Cerebellar nuclear complex (tissue), 1 donor: ENCODE measurements at places on chromosomes 5 and 9.

DNA sequence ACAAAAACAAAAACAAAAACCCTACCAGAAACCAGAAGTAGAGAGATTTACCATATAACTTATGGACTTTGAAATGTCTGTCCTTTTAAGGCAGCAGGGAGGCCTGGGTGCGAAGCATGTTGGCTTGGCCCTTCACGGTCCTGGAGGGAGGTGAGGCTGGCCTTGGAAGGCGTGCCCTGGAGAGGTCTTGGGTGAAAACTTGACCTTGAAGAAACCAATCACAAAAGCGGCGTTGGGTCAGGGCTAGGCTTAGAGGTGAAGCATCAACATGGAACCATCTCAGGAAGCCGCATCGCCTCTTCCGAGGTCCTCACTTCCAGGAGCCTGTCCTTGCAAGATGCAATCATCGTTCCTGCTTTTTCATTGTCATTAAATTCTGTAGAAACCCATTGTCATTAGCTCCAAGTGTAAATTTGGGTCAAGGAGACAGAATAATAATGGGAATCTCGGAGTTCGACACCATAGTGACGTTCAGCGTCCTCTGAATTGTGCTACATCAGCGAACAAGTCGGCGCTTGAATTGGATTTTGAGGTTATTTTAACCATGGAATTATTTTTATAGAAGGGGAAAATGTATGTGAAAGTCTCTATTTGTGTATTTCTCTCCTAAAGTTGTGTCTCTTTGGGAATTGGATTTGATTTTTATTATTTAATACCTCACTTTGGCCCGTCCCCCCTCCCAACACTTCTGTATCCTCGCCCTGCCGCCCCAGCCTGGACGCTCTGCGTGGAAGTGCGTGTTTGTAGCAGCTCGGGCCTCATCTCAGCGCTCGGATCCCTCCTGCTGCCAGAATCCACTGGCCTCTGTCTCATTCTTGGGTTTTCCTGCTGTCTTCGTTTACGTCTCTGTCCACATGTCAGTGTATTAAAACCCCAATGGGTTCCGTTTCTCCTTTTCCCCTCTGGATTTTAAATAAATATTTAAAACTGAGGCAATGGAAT lies 11.1 kb upstream of the ORM1 start:
- no peak for DNase-seq

- no peak for DNase-seq
These were observed 13.3 kb downstream of the PKD2L2 start for GRCh38 chr5:137902408-137903133.

GRCh38 chr5:91361055-91361701 lies 21.9 kb downstream of the ARRDC3 start:
- no peak for DNase-seq

GRCh38 chr9:2262386-2263071 lies 247.4 kb downstream of the SMARCA2 start:
- DNase-seq = no peak

DNA sequence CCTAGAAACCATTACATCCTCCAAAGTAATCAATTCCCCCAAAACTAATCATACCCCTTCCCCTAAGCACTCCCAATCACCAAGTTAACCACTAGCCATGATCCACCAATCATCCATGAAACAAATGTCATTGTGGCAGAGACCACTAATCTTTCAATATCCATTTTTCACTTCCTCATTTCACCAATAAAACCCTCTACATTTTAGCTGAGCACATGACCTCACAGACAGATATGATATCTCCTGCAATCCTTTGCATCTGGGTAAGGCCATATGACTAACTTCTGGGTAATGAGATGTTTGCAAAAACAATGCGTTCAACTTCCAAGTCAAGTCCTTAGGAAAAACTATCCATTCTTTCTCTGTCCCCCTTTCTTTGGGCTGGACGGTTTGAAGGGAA lies 20.7 kb downstream of the OR2S2 start:
- no peak for DNase-seq

DNA sequence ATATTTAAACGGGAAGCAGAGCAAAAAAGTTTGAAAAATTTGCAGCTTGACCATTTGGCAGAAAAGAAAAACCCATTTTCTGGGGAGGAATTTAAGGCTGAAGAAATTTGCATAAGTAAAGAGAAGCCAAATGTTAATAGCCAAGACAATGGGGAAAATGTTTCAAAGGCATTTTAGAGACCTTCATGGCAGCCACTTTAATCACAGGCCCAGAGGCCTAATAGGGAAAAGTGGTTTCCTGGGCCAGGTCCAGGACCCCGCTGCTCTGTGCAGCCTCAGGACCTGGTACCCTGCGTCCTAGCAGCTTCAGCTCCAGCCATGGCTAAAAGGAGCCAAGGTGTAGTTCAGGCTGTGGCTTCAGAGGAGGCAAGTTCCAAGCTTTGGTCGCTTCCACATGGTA lies 507.3 kb downstream of the SLCO4C1 start:
- DNase-seq = no peak

- DNase-seq = no peak
These were observed 141.0 kb upstream of the PPP1R26 start for GRCh38 chr9:135338546-135338945.

GRCh38 chr9:97675655-97676054 lies 21.5 kb downstream of the XPA start:
- no peak for DNase-seq

- no peak for DNase-seq
These were observed 220.9 kb downstream of the ACTL7B start for GRCh38 chr9:108634672-108635462.

- no peak for DNase-seq
These were observed 67.9 kb upstream of the UNC5A start for GRCh38 chr5:176742246-176743105.

DNA sequence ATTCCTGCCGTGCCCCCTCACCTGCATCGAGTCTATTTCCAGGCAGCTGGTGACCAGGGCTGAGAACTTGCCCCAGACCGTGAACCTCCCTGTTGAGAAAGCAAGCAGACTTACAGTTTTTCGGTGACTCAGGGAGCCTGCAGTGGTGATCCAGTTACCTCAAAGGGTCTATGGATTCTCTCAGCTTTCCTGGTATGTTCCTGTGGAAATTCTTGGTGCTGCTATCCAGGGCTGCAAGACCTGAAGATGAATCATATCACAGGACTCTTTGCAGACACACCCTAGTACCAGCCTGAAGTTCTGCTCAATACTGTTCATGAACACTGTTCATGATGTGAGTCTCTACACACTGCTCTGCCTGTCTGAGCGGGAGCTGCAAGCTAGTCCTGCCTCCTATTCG lies 154.7 kb downstream of the WDR70 start:
- no peak for DNase-seq

DNA sequence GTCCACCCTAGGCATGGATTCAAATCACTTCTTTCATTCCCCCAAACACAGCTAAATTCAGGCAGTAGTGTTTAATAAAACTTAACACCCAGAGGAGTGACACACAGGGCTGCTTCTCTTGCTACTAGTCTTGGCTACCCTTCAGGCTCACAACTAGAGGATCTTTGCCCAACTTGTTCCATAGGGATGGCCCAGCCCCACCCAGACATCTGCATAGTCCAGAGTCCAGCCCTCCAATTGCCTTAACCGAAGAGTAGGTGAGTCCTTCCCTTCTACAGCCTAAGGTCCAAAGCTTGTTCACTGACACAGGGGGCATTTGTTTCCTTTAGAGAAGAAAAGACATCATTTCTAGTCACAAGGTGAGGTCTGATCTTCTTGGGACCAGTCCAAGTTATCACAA lies 15.2 kb upstream of the RXFP3 start:
- DNase-seq = no peak

GRCh38 chr5:159121061-159121460 lies 21.3 kb upstream of the EBF1 start:
- no peak for DNase-seq

DNA sequence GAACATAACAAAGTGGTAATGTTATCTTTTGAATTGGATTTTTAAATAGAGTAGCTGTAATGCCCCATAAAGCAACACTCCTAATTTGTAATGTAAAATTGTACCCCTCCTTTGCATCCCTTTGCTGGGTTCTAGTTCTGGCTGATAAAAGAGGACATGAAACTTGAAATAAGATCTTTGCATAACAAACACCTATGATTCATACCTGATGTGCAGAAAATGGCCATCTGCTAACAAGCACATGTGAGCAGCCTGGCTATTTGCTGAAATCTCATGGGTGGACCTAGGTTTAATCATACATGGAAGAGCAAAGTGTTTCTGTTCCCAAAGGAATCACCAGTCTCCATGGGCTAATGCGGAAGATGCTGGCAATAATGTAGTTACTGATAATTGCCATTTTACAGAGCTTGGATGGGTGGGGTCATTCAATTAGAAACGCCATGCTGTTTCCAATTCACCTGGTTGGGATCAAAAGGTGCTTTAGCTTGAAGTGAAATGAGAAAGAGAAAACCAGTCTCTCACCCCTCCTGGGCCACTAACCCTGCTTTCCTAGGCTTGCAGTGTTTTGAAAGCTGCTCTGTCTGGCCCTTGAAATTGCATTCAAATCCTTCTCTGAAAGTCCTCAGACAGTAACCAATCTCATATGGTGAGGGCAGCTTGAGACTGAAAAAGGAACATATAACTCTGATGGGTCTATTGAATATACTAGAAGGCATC lies 585.1 kb downstream of the TLE4 start:
- DNase-seq = no peak

- DNase-seq = no peak
These were observed 57.8 kb upstream of the LARP1 start for GRCh38 chr5:154697371-154697770.

GRCh38 chr9:69104830-69105527 lies 69.1 kb upstream of the TJP2 start:
- no peak for DNase-seq

GRCh38 chr9:15249042-15249818 lies 57.8 kb downstream of the TTC39B start:
- no peak for DNase-seq

DNA sequence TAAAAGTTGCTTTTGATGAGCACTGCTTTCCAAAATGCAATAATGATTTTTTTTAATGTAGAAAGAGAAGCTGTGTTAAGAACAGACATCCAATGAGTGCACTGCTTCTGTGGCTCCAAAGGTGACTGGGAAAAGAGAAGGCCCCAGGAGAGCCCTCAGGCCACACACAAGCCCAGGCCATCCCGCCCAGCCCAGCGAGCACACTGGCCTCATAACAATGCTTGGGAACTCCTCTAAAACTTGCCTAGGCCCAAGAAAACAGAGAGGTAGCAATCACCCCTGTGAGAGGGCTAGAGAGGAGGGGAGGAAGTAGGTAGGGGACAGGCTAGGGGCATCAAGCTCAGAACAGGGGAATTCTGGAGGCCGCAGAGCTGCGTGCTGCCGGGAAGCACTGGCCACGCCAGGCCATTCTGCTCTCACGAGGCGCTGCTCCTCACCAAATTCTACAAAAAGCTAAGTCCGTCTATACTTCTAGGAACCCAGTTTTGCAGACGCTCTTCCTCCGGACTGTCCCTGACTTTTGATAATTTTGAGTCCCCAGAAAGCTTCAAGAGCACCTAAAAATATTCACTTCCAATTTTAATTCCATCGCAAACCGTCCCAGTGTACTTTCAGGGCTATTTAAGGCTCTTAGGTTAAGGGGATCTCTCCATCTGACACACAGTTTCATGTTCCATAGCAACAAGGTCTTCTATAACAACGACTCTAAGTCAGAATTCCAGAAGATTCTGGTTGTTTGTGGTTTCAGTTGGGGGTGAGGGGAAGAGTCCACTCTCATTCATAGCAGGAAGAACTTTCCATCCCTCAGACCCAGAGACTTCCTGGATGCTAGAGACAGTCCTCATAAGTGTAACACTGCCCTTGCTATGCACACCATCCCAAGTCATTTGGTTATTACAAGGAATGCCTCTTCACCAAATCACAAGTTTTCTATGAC lies 51.0 kb downstream of the HABP4 start:
- no peak for DNase-seq

DNA sequence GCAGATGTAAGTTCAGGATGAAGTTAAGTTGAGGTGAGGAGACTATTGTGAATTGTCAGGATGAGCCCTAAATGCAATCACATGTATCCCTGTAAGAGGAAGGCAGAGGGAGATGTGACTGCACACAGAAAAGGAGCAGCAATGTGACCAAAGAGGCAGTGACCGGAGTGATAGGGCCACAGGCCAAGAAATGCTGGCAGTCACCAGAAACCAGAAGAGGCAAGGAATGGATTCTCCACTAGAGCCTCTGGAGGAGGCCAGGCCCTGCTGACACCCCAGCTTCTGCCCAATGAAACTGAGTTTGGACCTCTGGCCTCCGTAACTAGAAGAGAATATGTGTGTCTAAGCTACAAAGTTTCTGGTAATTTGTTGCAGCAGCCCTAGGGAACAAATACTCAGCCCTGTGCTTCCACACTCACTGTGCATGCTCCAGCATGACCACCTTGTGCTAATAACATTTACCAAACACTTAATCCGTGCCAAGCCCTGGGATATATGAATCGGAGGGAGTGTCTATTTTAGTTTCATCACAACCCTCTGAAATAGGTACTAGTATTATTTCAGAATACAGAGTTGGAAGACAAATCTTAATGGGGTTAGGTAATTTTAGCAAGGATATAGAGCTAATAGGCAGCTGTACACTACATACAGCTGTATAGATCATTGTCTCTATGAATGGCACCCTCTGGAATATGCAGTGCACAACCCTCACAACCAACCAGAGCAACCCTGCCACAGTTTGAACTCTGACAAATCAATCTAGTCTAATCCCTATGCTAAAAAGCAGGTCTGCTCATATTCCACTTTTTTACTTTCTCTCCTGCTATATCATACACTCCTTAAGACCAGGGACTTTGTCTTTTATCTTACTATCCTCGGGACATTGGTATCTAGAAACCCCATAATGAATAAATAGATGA lies 7.8 kb upstream of the GPX8 start:
- DNase-seq = no peak

GRCh38 chr5:174533751-174534241 lies 190.6 kb upstream of the MSX2 start:
- DNase-seq = no peak

- DNase-seq = no peak
These were observed 116.0 kb downstream of the TENT4A start for GRCh38 chr5:6829150-6829784.

DNA sequence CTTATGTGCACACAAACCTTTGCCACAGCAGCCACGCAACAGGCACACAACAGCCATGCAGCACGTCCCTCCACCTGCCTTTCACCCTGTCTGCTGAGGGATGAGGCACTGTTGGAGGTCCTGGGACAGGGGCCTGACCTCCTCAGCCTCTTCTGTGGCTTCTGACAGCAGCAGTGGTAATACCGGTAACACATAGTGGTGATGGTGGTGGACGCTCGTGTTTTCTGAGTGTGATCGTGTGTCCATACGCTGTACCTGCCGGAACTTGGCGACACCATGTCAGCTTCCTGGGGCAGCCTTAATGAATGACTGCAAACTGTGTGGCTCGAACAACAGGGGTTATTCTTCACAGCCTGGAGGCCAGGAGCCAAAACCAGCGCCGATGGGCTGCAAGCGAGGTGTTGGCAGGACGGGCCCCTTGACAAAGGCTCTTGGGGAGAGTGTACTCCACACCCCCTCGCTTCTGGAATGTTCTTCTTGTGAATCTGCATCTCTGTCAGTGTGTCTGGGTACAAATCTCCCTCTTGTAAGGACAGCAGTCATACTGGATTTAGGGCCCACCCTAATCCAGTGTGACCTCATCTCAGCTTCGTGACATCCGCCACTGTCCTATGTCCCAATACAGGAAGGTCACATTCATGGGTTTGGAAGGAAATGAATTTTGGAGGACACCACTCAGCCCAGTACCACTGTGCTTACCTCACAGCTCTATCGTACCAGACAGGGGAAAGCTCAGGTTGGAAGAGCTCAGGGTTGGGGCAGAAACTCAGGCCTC lies 55.3 kb upstream of the EXOC3 start:
- DNase-seq = no peak
